ENCODE measurements at places on chromosomes 3 and 15.

GRCh38 chr3:6526861-6527260 is 334.1 kb upstream of the GRM7 start:
- DNase-seq, result no peak

DNA sequence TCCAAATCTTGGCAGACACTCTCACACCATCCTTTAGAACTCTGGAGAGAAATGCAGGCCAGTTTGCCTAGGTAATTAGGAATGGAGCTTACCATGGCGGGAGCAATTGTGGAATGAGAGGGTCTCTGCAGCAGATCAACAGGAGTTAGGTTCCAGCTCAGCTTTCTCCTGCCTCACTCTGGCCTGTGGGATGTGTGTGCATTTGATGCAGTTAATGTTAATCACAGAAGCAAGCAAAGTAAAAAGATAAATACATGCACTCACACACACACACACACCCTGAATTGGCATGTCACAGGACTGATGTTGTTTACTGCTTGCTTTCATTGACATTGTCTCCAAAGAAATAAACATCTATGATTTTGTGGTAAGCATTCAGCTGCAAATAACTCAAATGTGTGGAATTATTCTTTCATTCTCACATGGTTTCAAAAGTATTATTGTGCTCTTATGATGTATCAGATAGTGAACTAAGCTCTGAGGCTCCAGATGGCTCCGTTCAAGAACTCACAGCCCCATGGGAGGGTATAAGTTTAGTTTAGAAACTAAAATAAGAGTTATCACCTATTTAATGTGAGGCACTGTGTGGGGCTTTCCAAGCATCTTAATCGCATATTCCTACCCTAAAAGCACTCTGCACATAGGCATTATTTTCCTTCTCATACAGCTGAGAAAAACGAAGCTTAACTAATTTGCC is 31.3 kb upstream of the BFSP2 start:
- DNase-seq, result no peak

DNA sequence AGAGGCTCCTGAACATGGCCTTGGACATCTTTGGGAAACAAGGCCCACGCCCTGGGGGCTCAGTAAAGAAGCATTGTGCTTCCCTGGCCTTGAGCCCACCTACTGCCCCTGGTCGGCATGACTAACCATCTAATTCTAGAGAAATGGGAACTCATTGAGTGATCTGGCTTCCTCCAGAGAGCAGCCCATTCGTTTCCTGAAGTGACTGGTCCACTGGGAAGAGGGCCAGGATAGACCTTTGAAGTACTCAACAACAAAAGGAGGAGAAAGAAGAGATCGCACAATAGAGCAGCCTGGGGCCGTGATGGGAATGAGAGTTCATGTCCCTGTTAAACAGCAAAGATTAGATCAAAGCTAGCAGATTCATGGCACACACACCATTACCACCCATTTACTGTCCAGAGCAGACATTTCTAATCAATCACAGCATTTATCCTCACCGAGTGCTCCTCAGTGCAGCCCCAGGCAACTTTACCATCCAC is 514.4 kb upstream of the PROK2 start:
- DNase-seq, result no peak

DNA sequence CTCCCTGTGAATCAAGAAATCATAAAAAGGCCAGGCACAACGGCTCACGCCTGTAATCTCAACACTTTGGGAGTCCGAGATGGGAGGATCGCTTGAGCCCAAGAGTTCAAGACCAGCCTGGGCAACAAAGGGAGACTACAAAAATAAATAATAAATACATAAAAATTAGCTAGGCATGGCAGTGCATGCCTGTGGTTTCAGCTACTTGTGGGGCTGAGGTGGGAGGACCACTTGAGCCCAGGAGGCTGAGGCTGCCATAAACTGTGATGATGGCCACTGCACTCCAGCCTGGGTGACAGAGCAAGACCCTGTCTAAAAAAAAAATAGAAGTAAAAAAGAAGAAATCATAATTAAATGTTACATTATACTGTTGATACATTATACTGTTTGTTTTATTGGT is 28.0 kb upstream of the DCUN1D1 start:
- DNase-seq, result no peak

DNA sequence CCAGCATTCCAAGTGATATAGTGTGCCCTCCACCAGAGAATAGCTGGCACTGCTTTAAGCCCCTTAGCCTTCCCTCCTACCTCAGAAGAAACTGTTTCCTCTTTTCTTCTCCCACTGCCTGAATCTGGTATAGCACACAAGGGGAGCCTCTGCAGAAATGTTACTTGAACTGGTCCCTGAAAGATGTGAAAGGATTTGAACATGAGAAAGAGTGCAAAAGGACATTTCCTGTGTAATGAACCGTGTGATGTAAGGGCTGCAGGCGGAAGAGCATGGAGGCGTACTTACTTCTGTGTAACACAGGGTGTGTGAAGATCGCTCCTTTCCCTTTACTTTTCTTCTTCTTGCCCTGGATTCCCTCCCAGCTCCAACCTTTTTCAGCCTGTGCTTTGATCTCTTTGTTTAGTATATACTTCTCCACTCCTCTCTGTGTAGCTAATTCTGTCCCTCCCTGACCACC is 8.4 kb downstream of the TMOD3 start:
- DNase-seq, result no peak

DNA sequence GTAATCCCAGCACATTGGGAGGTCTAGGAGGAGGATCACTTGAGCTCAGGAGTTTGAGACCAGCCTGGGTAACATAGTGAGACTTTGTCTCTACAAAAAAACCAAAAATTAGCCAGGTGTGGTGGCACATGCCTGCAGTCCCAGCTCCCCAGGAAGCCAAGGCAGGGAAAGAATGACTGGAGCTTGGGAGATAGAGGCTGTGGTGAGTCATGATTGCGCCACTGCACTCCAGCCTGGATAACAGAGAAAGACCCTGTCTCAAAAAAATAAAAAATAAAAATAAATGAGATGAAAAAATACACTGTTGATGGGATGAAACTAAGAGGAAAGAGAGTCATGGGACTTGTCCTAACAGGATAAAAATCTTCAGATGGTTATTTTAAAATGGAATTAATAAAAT is 137.6 kb downstream of the IMPG2 start:
- DNase-seq, result no peak

- no peak for DNase-seq
These were observed 489.4 kb upstream of the IL12A start for GRCh38 chr3:159499031-159499793.

GRCh38 chr15:34147371-34148140 is 45.7 kb downstream of the PGBD4 start:
- DNase-seq, result no peak

DNA sequence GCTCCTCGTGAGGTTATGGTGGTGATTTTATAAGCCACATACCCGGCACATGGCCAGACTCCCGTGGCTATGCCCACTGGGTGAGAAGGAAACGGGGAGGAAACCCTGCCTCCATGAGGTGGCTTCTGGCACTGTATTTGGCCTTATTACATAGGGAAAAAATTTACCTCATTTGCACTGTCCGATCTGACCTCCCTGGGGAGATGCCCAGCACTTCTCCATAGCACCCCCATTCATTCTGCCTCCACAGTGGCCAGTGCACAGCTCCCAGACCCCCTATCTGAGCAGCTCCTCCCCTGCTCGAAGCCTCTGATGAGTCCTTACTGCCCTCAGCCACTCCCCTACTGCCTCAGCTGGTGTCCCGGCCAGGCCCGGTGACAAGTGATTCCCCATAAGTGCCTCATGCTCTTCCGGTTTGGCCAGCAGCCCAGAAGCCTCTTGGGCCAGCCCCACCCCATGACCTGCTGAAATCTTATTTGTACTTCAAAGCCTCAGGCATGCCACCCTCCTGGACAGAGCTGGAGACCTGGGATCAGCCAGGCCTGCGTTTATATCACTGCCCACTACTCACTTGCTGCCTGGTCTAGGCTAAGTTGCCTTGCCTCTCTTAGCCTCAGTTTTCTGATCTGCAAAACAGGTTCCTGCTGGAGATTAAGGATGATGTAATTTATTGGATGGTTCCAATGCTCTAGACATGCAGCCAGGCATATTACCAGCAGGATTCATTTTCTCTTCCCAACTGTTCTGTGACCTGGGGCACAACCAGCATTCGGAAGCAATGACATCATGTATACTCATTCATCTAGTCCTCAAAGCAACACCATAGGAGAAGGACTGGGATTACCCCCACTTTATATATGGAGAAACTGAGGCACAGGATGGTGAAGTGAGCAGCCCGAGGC is 30.6 kb upstream of the SLC6A6 start:
- no peak for DNase-seq

DNA sequence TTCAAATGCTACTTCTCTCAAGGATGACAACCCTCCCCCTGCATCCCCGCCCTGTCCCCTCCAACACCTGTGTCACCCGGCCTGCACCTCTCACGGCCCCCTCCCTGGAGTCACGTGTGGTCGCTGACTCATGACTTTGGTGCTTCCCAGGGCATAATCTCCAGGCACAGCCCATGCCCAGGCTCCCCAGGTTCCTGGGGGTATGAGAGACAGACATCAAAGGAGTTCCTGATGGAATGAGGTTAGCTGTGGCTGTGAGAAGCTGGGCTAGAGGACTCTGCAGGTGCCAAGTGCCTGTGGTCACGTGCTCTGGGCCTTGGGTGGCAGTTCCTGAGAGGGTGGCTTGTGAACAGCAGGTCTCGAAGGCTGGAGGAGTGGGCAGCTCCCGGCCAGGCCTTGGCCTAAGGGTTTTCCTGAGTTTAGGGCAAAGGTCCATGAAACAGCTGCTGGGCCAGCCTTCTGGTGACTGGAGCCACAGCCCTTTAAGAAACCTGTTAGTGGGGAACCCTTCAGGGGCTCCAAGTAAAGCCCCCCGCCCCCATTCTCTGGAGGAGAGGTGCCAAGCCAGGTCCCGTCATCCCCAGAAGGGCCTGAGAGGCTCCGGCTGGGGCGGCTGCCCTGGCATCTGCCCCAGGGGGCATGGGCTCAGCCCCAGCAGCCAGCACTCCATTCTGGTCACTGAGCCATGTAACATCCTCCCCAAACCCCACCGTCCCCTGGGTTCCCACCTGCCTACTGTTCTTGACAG is 230.0 kb downstream of the XXYLT1 start:
- no peak for DNase-seq

DNA sequence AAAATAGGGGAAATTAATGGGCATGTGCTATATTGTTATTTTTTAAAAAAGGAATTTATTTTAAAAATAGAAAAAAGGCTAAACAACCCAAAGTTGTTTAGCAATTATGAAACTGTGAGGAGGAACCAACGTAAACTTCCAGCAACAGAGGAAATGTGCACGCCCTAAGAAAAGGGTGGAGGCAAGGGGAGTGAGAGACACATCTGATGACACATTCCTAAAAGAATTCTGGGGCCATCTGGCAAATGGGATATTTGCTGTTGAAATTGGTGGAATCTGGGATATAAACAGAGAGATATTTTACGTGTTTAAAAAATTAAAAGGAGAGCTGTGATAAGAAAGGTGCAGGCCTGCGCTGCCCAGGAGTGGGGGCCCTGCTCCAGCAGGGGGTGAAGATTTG is 50.8 kb upstream of the MUC13 start:
- DNase-seq, result no peak

DNA sequence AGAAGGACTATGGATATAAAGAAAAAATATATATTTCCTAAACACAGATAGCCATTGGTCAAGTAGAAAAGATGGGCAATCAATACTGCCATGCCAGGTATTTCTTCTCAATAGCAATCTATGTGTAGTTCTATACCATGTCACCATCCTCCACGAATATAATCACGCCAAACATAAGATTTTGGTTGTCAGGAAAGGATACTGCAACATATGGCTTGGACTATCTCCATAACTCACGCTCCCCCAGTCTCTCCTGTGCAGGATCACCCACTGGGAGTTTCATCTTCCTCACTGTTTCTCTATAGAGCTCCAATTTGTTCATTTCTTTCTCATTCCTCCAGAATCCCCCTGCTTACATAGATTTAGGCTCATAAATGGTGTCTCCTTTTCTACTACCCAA is 462.9 kb upstream of the KCNMB2 start:
- DNase-seq, result no peak
